ENCODE measurements at places on chromosomes 3 and 15.
A peak's percentile ranks its signal among the peaks of the same experiment; 100 is the strongest.

DNA sequence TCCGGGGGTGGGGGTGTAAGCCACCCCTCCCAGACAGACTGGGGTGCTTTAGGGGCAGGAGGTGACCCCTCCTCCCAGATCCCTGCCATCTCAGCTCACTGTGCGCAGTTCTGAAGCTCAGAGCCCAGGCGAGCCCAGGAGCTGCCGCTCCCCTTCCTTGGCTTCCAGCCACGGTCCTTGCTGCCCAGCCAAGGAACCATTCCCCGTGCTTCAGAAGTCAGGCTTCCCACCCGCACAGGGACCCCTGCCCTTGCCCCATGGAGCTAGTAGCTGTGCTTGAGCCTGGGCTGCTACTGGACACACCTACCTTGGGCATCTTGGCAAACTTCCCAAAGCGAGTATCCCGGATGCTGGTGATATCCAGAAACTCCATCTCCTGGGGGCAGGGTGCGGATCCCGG is 4.8 kb downstream of the PLCB2 start:
- DNase-seq: no peak

- no peak for DNase-seq
These were observed 96.5 kb downstream of the CCNL1 start for GRCh38 chr3:157063469-157063868.

DNA sequence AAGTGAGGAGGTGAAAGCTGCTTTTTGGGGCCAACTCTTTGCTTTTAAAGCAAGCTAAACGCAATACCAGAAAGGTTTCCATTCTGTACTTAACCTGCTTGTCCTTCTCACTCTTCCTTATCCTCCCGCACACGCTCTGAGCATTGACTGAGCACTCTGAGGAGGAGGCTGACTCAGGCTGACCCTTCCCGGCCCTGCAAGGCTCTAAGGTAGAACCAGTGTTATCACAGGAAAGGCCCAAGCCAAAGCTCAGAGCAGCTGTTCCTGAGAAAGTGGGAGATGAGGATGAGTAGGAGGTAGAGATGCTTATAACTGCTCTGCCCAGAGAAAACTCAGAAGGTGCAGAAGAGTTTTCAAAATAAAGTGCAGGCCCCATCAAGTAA is 2.3 kb downstream of the B3GNT5 start:
- no peak for DNase-seq

- no peak for DNase-seq
These were observed 1.8 kb downstream of the MTFMT start for GRCh38 chr15:65027593-65027992.

DNA sequence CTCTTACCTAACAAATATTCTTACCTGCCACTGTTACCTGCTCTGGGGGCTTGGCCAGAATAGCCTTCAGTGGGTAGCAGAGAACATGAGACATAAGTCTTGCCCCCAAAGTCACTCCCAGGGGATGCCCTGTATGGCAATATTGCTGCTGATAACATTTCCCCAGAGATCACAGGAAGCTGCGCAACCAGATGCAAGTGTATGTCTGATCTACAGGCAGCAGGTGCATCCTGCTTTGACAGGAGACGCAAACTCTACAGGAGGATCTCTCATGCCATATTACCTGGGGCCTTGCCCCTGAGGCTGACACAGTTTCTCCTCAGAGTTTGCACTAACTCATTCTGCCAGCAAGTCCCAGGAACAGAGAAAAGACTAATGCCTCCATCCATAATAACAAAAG is 174.4 kb upstream of the LPP start:
- DNase-seq: peak; percentile 38

DNA sequence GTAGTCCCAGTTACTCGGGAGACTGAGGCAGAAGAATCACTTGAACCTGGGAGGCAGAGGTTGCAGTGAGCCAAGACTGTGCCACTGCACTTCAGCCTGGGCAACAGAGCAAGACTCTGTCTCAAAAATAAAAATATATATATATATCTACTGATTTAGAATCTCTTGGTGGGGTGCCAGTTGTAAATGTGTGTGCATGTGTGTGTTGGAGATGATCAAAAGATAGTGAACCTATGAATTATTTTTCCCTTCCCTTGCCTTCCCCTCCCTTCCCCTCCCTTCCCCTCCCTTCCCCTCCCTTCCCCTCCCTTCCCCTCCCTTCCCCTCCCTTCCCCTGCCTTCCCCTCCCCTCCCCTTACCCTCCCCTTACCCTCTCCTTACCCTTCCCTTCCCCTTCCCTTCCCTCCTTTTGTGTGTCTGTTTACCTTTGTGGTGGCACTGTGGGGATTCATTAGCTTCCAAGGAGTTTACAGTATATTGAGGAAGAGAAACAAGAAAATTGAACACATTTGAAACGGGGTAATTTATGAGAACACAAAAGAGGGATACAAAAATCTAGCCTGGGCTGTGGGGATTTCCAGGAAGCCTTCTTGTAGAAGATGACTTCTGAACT is 281.5 kb upstream of the DPPA4 start:
- no peak for DNase-seq

GRCh38 chr15:50358845-50359244 is 3.8 kb upstream of the GABPB1 start:
- DNase-seq: no peak

GRCh38 chr3:9192248-9193025 is 57.0 kb downstream of the SRGAP3 start:
- DNase-seq: no peak

GRCh38 chr3:28916713-28917499 is 364.0 kb upstream of the RBMS3 start:
- no peak for DNase-seq

DNA sequence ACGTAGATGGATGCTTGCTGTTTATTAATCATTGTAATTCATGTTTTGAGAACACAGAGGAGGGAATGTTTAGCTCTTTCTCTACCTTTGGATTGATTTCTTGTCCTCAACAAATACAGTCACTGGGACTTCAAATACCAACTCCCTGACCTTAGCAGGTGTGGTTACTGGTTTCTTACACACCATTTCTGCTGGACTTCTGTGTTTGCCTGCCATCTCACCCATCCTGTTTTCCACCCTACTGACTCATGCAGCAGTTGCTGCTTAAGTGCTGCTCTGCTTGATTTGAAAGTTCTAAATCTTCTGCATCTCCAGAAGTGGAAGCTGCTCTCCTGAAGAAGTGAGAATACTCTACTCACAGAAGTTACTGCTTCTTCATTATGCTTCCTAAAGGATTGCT is 170.3 kb downstream of the ZPLD1 start:
- DNase-seq: no peak

DNA sequence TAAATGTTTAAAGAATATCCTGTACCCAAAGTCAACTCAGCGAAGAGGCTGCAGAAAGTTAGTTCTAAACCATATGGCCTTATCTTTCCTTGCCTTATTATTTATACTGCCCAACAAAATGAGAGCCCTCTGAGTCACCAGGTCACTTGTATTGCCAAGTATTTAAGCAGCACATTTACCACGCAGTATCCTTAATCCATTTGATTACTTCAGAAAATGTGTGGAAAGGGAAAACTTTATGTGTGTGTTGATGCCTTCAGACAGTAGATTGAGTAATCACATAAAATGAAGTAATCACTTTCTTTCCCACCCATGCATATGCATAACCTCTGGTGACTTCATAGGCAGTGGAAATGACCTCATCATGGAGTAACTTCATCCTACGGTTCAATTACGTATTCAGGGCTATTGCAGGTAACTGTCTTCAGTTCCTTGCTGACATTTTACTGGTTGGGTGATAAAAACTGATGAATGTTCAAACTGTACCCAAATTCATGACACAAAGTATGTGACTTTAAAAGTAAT is 7.5 kb upstream of the CADPS start:
- no peak for DNase-seq

DNA sequence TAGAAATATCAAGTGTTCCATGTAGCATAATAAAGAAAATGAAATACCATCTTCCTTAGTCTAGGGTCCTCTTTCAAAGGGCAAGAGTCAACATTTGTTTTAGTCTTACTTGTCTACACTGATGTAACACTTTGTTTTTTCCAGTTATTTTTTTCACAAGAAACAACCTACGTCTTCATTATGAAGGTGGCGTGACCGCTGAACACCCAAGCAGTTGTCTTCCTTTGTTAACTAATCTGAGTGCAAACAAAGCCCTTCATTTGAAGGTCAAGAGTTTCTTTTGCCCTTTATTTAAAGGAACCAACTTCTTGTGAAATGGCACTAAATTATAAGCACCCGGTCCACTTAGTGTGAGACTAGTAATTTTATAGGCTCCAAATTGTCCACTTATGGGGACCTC is 73.2 kb downstream of the CD47 start:
- no peak for DNase-seq

GRCh38 chr3:142992323-142992722 is 9.0 kb upstream of the U2SURP start:
- no peak for DNase-seq

- no peak for DNase-seq
These were observed 94.1 kb upstream of the PROK2 start for GRCh38 chr3:71879089-71879488.

DNA sequence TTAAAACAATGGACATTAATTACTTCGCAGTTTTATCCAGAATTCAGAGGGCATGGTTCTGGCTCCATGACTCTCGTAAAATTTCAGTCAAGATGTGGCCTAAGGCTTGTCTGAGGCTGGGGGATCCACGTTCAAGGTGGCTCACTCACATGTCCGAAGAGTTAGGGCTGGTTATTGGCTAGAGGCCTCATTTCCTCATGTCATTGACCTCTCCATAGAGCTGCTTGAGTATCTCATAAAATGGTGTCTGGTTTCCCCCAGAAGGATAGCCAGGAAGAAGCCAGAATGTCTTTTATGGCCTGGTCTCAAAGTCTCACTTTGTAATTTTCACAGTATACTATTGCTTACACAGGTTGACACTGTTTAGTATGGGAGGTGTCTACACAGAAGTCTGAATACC is 67.3 kb upstream of the DCBLD2 start:
- DNase-seq: no peak

- DNase-seq: no peak
These were observed 11.0 kb downstream of the POMGNT2 start for GRCh38 chr3:43094851-43095250.

- no peak for DNase-seq
These were observed 9.9 kb upstream of the LPCAT4 start for GRCh38 chr15:34376856-34377255.

GRCh38 chr15:29382862-29383261 is 113.2 kb upstream of the NSMCE3 start:
- no peak for DNase-seq

DNA sequence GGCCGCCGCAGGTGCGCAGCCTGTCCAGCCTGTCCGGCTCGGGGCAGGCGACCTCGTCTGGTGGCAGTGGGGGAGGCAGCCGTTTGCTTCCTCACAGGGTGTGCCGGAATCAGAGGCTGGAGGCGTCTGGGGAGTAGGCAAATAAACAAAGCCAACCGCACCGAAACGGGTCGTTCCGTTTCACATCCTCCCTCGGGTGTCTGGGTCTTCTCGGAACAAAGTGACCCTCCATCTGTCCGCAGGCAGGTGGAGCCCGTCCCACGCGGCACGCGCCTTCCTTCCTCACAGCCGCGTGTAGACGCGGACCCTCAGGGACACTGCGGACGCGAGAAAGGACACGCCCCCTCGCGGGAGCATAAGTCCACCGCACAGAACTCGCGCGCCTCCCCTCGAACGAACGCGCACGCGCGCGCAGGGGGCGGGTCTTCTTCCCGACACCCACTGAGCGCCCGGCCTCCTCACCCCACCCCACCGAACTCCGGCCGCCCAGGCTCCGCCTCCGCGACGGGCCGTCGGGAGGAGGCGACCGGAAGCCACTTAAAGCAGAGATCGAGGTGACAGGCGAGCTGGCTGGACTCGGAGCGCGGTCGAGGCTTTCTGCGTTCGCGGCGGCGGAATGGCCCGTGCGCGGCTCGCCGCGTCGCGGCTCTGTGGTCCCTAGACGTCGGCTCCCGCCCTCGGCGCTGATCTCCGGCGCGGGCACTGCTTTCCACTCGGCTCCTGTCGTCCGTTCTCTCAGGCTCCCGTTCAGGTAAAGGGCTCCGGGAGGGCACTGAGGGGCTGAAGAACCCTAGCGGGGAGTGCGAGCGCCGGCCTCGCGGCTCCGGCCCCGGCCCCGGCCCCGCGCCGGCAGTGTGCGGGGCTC is at the start of gene TIPARP:
Gene TIPARP, plus strand, starts transcription at position 545 of the 865 bp plus-strand sequence. CDS start 3,108 bp downstream, outside the sequence.
- peak; percentile 100 for DNase-seq

DNA sequence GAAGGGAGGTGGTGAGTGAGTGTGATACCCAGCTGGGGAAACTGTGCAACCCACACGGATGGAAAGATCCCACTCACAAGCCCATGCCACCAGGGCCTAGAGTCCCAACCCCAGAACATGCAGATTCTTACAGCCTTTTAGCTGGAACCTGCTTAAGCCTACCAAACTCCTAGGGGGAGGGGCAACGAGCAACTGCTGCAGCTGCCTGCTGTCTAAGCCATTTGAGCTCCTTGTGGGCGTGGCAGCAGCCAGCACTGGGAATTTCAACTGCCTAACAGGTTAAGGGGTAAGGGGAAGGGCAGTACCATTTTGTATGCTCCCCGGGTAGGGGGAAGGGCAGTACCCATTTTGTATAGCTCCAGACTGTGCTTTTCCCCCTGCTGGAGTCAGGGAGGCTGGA is 673.2 kb upstream of the BCHE start:
- no peak for DNase-seq

DNA sequence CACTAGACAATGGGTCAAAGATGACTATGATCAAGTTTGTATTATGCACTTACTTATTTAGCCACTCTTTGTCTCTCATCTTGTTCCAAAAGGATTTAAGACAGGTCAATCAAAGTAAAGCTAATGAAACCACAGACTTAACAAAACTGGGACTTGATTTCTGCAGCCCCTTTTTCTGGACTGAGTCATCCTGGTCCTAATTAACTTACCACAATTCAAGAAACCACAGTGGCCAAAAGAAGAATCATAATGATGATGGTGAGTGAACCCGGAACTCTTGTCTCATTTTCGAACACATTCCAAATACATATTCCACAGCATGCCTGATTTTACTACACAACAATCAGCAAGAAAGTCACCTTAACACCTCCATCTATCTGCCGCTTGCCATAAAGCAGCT is 1333.0 kb downstream of the ROBO1 start:
- no peak for DNase-seq

DNA sequence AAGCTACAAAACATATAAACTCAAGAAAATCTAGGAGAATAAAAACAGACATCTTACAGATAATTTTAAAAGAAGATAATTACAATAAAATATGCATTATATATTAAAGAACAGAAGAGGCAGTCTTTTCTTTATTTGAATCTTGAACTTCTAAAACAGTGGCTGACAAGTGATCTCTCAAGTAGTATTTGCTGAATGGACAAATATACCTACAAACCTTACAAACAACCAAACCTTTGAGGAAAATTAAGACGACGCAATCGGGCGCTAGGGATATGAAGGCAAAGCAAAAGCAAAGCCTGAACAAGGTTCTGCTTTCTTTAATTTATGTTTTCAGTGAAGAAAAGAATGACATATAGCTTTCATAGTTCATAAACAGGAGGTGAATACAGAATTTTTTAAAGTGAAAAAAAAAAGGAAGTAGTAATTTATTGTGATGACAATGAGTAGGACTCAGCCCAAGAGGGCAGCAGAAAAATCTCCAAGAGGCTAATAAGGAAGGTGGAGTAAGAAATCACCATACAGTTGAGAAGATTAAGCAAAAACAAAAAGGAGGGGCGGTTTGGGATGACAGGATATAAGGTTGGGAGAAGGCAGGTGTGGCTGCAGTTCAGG is 347.8 kb downstream of the TBC1D5 start:
- no peak for DNase-seq

GRCh38 chr3:129416415-129416814 is 12.0 kb downstream of the EFCAB12 start:
- no peak for DNase-seq

- no peak for DNase-seq
These were observed 238.5 kb upstream of the KCNMB2 start for GRCh38 chr3:178297740-178298139.

All from activated B cell treated with CpG ODN at 0.5 μM for 24 hours (primary cell).